ENCODE measurements at places on chromosomes 3 and 15.
A peak's percentile ranks its signal among the peaks of the same experiment; 100 is the strongest.

GRCh38 chr15:75666823-75667501 lies 19.2 kb downstream of the SNX33 start:
- no peak for DNase-seq

DNA sequence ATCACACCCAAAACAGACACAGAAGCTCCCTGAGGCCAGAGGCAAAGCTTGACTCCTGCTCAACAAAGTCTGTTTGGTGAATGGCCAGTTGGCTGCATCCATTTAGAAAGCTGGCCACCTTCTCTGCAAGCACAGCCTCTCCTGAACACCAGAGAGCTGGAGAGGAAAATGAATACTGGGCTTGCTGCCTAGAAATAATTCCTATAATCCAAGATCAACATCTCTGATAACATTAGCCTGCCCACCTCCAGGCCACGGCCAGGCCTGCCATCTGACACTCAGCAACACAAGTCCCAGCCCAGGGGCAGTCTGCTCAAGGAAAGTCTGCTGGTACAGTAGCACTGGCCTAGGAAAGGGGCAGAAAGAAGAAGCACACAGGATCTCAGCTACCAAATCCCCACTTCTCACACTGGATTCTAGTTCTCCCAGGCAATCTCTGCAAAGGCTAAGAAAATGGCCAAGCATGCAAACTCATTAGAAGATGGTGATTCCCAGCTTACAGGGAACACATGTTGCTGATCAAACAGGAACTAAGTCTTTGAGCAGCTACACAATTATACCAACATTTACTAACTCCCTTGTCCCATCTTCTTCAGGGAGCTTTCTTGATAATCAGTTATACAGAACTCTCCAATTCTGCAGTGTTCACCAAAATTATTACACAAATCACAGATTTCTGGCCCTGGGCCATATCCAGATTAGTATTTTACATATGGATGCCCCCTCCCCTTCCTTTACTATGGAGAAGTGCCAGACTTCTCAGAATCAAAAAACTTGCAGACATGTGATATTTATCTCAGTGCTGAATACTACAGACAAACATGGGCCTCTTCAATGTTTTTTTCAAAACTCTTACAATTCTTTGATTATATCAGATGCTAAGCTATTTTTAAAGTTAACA lies 9.9 kb downstream of the TBC1D2B start:
- DNase-seq: no peak

GRCh38 chr3:67290438-67290837 lies 292.3 kb downstream of the KBTBD8 start:
- no peak for DNase-seq

DNA sequence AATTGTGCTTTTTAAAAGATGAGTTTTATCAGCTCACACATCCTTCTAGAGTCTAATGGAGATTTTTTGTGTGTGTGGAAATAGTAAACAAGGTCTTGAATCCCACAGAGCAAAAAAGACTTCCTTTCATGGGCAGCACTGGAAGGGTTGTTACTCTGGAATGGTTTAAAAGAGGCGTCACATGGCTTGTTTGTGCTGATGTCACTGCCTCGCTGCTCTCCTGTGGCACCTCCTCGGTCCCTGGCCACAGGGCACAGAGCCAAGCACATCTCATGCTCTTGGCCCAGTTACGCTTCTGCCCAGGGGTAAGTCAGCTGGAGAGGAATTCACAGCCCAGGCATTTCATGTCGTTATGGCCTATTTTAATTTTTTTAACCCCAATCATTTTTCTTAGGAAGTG lies 53.2 kb downstream of the PGPEP1L start:
- no peak for DNase-seq

- no peak for DNase-seq
Observed at GRCh38 chr3:151282921-151283320, 4.6 kb upstream of the P2RY14 start.

- DNase-seq: no peak
Observed at GRCh38 chr15:73924171-73924921, 1.9 kb upstream of the LOXL1 start.

GRCh38 chr3:99186016-99186415 lies 284.5 kb upstream of the DCBLD2 start:
- no peak for DNase-seq

DNA sequence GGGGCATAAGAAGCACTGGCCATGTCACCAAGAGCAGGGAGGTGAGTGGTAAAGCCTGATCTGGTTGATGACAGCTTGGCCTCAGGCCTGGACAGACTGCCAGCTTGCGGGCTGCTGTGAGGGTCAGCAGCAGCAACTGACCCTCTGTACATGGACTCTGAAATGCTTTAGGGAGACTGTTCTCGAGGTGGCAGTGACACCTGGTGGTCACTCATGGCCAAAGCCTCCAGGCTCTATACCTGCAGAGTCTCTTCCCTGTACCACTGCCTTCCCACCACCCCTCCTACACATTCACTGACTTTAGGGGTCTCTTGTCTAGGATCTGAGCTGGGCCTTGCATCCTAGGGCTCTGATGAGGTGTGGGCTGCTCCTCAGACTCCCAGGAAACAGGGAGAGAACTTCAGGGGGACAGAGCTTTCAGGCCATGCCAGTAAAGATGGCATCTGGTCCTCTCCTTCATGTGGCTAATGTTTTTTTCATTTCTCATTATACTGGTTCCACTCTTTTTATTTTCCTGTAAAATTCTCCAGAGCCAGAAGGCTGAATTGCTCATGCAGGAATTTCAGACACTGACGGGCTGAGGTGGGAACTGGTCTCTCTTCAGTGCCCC lies 17.2 kb upstream of the TIMP4 start:
- DNase-seq: peak; percentile 71

DNA sequence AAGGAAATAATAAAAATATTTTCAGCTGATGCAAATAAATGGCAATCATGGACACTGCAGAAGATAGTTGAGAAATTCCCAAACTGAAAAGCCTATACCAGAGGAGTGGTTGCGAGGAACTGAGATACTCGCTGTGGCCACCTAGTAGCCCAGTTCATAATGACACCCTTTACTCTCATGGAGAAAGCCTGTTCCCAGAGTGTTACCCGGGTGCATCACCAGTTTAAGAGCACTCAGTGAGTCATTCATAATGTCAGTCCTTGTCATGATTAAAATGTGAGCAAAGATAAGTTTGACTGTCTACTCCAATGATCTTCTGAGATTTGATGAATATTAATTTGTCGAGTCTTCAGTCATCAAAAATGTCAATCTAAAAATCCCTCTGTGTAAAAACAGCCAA lies 138.4 kb upstream of the LRRC3B start:
- peak; percentile 46 for DNase-seq

GRCh38 chr3:181969925-181970324 lies 258.2 kb downstream of the SOX2 start:
- DNase-seq: no peak

- no peak for DNase-seq
Observed at GRCh38 chr3:15327941-15328340, 4.4 kb downstream of the SH3BP5 start.

Measured in H9 (cell line).